Foreskin keratinocyte (primary cell): ENCODE measurements at places on chromosomes 3 and 15. TPM values are rescaled to one million over a fixed set of nuclear protein-coding genes. Genes with fewer than 3 reads are reported as not detected.

GMNC gene
- polyA plus RNA-seq: not detected in 2 replicates

LSAMP gene
- not detected in 2 replicates for polyA plus RNA-seq

UTS2B gene
- polyA plus RNA-seq: 0.03 and 0.07 TPM in 2 replicates

STAB1 gene
- polyA plus RNA-seq: 0.01 and 0.08 TPM in 2 replicates

SEMA6D gene
- 0.14 and 0.17 TPM in 2 replicates for polyA plus RNA-seq

ZNF80 gene
- not detected in 2 replicates for polyA plus RNA-seq

CCDC50 gene
- 35.0 and 35.1 TPM in 2 replicates for polyA plus RNA-seq

OTOL1 gene
- polyA plus RNA-seq: not detected in 2 replicates

PCOLCE2 gene
- polyA plus RNA-seq: 2.4 and 3.3 TPM in 2 replicates

IREB2 gene
- 4.6 and 5.8 TPM in 2 replicates for polyA plus RNA-seq

DNA sequence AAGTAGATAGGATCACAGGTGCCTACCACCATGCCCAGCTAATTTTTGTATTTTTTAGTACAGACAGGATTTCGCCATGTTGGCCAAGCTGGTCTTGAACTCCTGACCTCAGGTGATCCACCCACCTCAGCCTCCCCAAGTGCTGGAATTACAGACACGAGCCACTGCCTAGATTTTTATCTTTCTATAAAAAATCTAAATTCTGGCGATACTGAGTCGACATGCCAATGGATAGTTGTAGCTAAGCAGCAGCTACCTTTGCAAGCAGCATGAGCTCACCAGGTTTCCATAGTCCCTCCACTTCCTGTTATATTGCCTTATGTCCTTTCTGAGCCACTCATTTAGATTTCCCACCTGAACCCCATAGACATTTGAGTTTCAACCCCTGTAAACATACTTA is 13.1 kb upstream of the FMN1 start:
- no peak for DNase-seq

GRCh38 chr3:11282250-11283138 is 10.3 kb downstream of the ATG7 start:
- no peak for DNase-seq

DNA sequence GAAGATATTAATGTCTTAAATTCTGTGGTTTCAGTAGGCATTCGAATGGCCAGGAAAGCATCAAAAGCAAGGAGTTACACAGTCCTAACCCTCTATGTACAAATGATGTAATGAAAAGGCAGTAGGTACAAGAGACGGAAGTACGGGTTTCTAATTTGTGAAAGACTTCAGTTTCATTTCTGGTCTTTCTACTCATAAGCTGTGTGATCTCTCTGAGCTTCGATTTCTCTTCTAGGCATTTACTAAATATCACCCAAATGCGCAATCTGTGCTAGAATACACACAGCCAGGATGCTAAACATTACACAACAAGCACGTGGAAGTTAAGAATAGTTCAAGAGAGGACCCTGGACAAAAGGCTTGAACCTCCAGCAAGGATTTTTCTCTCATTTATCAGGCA is 17.9 kb upstream of the STIMATE start:
- DNase-seq: no peak

- no peak for DNase-seq
Observed at GRCh38 chr3:136932978-136933772, 24.6 kb upstream of the IL20RB start.

DNA sequence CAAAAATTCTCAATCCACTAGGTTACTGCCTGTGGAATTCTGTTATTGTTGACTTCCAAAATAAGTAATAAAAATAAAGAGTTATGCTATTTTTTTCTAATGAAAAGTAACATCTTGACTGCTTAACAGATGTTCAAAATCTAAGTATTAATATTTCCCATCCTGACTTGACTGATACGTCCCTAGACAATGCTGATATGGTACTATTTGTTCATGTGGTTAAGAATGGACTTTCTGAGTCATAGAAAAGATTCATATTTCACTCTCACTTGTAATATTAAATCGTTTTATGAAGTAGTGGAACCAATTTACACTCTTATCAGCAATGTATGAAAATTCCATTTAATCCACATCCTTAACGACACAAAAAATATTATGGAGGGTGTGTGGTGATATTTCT is 104.8 kb upstream of the PLSCR5 start:
- DNase-seq: no peak

DNA sequence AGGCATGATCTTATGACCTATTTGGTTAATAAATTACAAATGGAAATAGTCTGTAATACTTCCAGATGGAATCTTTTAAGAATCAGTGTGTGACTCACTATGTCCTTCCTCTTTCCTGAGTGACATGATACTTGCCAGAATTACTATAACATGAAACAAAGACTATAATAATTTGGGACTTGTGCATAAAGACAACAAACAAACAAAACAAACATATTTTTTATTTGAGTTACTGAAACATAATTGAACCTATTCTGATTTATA is 1268.1 kb downstream of the OTOL1 start:
- no peak for DNase-seq

DNA sequence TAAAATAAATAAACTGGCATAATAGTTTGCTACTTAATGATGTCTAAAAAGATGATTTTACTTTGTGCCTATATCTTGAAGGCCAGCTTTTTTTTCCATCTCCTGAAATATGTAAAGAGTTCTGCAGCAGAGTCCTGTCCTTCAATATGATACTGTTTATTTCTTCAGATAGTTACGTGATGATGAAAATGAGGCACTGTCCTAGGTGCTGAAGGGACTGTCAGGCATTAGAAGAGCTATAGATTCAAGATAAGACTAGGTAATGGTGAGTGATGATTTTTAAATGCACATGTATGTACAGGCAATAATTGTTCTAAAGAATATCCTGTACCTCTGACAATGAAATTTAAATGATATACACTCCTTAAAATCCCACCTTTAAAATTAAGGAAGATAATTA is 326.9 kb upstream of the DNAJC19 start:
- peak; percentile 7 for DNase-seq

- no peak for DNase-seq
Observed at GRCh38 chr3:78801926-78802561, 965.8 kb downstream of the ROBO1 start.

DNA sequence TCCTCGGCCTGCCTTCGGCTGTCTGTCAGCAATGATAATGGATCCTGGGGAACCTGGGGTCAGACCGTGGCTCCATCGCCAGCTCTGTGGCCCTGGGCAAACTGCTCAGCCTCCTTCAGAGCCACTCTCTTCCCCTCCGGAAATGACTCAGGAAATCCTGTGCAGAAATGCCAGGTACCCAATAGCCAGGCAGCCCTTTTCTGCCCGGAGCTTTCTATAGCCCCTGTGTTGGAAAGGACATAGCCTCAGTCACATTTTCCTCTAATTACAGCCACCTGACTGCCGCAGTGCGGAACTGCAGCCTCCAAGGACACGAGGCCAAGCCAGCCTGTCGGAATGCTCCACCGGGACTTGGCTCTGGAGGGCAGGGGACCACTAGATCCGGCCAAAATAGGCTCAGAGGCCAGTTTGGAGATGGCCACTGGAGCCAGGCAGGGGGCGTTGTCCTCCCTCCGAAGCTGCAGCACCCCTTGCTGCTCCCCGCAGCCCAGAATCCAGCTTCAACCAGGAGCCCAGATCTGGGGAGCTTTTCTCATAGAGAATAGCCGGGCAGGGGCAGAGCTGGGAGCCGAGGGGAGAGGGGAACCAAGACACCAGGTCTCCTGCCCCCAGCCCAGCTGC is 11.6 kb upstream of the ZXDC start:
- peak; percentile 29 for DNase-seq

- no peak for DNase-seq
Observed at GRCh38 chr3:196177967-196178366, 33.2 kb downstream of the ZDHHC19 start.

- no peak for DNase-seq
Observed at GRCh38 chr3:25725810-25726209, 57.4 kb downstream of the NGLY1 start.

DNA sequence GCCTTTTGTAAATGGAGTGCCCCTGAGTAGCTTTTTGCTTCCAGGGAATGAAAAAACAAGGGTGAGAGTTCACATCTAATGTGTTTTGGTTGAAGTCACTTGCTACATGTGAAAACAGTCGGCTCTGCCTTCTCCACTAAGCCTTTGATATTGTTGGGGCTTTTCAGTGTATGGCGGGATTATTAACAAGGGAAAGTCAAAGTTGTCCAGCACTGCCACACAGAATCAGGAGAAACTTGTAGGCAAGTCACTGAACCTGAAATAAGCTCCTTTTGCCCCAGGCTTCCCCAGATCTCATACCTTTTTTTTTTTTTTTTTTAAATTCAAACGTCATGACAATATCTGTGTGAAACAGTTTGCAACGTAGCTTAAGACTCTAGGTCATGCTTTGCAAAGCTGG is 248.0 kb downstream of the FEZF2 start:
- no peak for DNase-seq

GRCh38 chr3:12192173-12192572 is 33.5 kb upstream of the TIMP4 start:
- no peak for DNase-seq

GRCh38 chr3:30972449-30972848 is 78.0 kb upstream of the GADL1 start:
- no peak for DNase-seq

- no peak for DNase-seq
Observed at GRCh38 chr3:33914212-33914611, 115.8 kb downstream of the PDCD6IP start.

GRCh38 chr3:187960820-187961219 is 193.1 kb upstream of the LPP start:
- DNase-seq: no peak

DNA sequence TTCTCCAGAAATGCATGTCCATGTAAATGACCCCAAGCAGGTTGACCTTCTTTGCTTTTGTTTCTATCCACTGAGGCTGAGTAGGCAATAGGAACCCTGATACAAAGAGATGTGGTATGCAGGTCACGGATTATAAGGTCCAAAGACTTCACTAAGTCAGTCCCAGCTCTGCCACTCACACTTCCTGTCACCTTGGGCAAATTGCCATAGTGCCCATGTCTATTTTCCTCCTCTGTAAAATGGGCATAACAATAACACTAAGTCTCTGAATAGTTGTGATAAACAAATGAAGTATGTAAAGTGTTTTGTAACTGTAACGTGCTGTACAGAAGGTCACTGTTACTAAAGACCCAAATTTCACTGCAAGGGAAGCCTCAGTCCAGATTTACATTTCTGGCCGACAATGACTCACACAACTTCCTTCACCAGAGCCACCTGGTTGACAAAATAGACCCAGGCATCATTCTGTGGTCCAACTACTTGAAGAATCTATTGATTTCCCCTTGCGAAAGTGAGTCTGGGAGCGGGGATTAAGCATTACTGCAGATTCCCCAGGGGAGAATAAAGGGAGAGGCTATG is 175.4 kb upstream of the LPP start:
- DNase-seq: no peak
